Natural killer cell (primary cell): ENCODE measurements at places on chromosomes 13 and 19. TPM values are rescaled to one million over a fixed set of nuclear protein-coding genes. Genes with fewer than 3 reads are reported as not detected.

The ATP4B gene
- not detected for total RNA-seq

- peaks cover 87% of the 10 kb centered on the region for H3K4me1 ChIP-seq
- H3K36me3 ChIP-seq, result peaks cover 3% of the 10 kb centered on the region
- DNase-seq, result no peak
- H3K27ac ChIP-seq, result peak overlapping the region; percentile 100
Observed at GRCh38 chr19:1263188-1263587, 5.9 kb upstream of the CIRBP start.

GRCh38 chr13:30773561-30773960, 38.2 kb downstream of the ALOX5AP start:
- no peak for DNase-seq
- H3K27me3 ChIP-seq, result no peaks in the 10 kb centered on the region

The FFAR1 gene
- 0.30 TPM for total RNA-seq

The DGKH gene
- 1.1 TPM for total RNA-seq

GRCh38 chr19:12763100-12763499, 11.5 kb downstream of the BEST2 start:
- no peaks in the 10 kb centered on the region for H3K27me3 ChIP-seq
- DNase-seq, result no peak
- H3K36me3 ChIP-seq, result no peaks in the 10 kb centered on the region
- peaks cover 6% of the 10 kb centered on the region for H3K4me1 ChIP-seq
- H3K4me3 ChIP-seq, result no peak overlapping the region
- no peak overlapping the region for H3K27ac ChIP-seq

- peaks cover 53% of the 10 kb centered on the region for H3K27me3 ChIP-seq
- no peak for DNase-seq
- no peaks in the 10 kb centered on the region for H3K36me3 ChIP-seq
- no peak overlapping the region for H3K4me3 ChIP-seq
- H3K27ac ChIP-seq, result no peak overlapping the region
Observed at GRCh38 chr19:18603958-18604819, 2.4 kb downstream of the CRLF1 start.

GRCh38 chr13:82713687-82714405, 1168.4 kb downstream of the SLITRK1 start:
- no peak overlapping the region for H3K4me3 ChIP-seq
- no peak for DNase-seq
- no peak overlapping the region for H3K27ac ChIP-seq
- H3K36me3 ChIP-seq, result no peaks in the 10 kb centered on the region

The FREM2 gene
- total RNA-seq, result not detected

GRCh38 chr13:96581741-96582140, 412.5 kb downstream of the OXGR1 start:
- no peak overlapping the region for H3K4me3 ChIP-seq
- H3K27me3 ChIP-seq, result no peaks in the 10 kb centered on the region
- no peak overlapping the region for H3K27ac ChIP-seq
- H3K4me1 ChIP-seq, result no peaks in the 10 kb centered on the region
- DNase-seq, result no peak

GRCh38 chr19:6055013-6055795, 55.1 kb downstream of the RFX2 start:
- H3K4me1 ChIP-seq, result peaks cover 12% of the 10 kb centered on the region
- H3K36me3 ChIP-seq, result no peaks in the 10 kb centered on the region
- no peak overlapping the region for H3K4me3 ChIP-seq

The HCN2 gene
- 1.1 TPM for total RNA-seq

DNA sequence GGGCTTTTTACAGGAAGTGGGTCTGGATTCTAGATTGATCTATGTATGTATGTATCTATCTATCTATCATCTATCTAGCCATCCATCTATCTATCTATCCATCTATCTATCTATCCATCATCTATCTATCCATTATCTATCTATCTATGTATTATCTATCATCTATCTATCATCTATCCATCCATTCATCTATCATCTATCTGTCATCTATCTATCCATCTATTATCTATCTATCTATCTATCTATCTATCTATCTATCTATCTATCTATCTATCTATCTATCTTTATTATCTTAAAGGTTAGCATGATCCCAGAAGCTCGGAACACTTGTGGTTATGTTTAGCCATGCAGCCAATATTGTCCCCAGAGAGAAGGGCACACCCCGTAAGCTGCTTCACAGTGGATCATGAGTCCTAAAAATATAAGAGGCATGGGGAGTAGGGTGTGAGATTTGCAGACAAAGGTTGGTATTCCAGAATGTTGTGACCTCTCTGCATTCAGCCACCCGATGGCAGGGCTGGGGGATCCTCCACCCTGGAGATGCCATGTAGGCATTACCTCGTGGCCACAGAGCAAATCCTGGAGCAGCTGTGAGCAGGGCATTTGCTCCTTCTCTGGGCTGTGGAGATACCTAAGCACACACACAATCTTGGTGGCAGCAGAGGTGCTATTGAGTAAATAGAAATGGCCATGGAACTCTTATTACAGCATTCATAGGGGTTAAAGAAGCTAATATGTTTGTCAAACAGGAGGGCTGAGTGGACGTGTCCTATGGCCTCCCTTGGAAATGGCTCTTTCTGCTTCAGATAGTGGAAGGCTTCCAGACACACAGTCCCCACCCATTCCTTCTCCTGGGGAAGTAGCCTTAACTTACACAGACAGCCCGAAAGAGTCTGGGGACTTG, 310.0 kb upstream of the TSHZ3 start:
- no peak overlapping the region for H3K27ac ChIP-seq
- no peak overlapping the region for H3K4me3 ChIP-seq
- no peak for DNase-seq
- H3K4me1 ChIP-seq, result no peaks in the 10 kb centered on the region
- no peaks in the 10 kb centered on the region for H3K36me3 ChIP-seq
- no peaks in the 10 kb centered on the region for H3K27me3 ChIP-seq

DNA sequence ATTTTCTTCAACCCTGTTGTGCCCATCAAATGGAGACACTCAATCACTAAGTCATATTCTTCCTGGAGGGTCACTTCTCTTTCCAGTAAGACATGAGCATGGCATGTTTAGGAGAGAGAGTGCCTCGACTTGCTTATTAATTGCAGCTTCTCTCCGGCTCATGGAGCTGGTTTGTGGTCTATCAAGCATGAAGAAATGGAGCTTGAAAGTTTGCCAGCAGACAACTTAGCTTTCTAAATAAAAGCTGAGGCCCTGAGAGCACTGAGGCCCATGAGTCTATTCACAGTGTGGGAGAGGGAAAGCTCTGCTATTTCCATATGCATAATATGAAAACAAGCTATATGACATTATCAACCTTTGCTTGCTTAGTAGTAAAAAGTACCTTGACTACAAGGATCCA, 378.5 kb downstream of the FGF9 start:
- H3K27me3 ChIP-seq, result no peaks in the 10 kb centered on the region
- H3K4me1 ChIP-seq, result peaks cover 28% of the 10 kb centered on the region
- H3K27ac ChIP-seq, result no peak overlapping the region

DNA sequence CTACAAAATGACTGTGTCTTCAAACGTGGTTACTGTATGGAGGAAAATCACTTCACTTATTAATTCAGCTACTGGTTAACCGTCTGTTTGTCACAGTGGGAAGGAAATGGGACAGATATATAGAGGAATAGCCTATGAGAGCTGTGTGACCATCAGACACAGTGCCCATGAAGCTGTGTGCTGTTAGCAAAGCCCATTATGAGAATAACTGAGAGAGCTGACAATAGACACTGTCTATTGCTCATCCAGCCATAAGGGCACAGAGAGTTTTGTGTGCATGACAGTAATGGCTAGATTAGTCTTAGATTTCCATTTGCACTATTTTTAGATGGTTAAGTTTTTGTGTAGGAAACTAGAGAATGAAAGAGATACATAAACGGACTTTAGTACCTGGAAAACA, 64.1 kb upstream of the POSTN start:
- H3K27me3 ChIP-seq, result no peaks in the 10 kb centered on the region
- H3K4me3 ChIP-seq, result no peak overlapping the region
- DNase-seq, result no peak
- H3K27ac ChIP-seq, result no peak overlapping the region
- no peaks in the 10 kb centered on the region for H3K4me1 ChIP-seq
- H3K36me3 ChIP-seq, result no peaks in the 10 kb centered on the region

DNA sequence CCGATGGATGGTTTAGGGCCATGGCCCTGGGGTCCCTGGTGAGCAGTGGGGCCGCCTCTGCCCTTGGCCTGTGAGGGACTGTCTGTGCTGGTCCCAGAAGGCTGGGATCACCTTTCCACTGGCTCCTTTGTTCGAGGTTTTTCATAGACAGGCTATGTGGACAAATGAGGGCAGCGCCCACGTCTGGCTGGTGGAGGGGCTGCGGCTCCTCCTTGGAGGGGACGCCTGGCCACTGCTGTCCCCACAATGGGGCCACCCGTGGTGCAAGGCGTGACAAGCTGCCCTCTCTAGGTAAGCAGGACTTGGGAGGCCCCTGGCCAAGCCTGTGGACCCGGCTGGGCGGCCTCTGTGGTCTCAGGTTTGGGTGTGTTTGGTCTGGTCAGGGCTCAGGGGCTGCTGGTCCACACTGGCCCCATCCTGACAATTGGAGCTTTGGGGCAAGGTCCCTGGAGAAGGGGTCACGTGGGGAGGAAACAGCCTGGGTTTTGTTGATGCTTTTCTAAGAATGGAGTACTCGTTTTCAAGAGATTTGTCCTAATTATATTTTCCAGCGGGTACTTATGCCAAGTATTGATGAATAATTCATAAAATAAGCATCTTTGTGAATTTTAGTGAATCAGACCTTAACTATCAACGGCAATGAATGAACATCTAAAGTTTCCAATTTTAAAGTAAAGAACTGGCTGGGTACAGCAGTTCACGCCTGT, 33.3 kb downstream of the MCF2L start:
- H3K36me3 ChIP-seq, result no peaks in the 10 kb centered on the region
- peaks cover 23% of the 10 kb centered on the region for H3K4me1 ChIP-seq
- no peaks in the 10 kb centered on the region for H3K27me3 ChIP-seq
- no peak overlapping the region for H3K27ac ChIP-seq
- no peak overlapping the region for H3K4me3 ChIP-seq
- no peak for DNase-seq
